Left cardiac atrium (tissue), 4 donors: ENCODE measurements at places on chromosomes 5 and 9. TPM values are rescaled to one million over a fixed set of nuclear protein-coding genes. Genes with fewer than 3 reads are reported as not detected.

- no peak for DNase-seq
Measured at GRCh38 chr9:38376021-38376670, 16.4 kb upstream of the ALDH1B1 start.

DNA sequence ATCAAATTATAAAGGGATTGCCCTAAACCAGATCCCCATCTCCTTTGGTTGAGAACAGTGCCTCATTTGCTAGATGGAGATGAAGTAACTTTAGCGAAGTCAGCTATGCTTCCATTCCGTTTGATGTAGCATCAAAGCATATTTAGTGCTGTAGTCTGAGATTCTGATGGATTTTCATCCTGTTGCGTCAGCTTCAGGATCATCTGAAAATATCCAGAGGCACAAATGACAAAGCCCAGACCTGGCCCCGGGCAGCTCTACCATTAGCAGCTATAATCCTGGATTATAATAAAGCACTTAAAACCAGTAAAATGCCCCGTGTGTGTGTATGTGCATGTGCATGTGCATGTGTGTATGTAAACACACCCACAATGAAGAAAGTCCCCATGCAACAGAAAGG is 44.7 kb downstream of the ERAP1 start:
- no peak for DNase-seq

- DNase-seq: peak; percentile 83
Measured at GRCh38 chr9:4666042-4666699, at the start of gene SPATA6L. Gene SPATA6L, minus strand, starts transcription at chr9:4666480. Its CDS starts 230 bp downstream, at chr9:4666250.

DNA sequence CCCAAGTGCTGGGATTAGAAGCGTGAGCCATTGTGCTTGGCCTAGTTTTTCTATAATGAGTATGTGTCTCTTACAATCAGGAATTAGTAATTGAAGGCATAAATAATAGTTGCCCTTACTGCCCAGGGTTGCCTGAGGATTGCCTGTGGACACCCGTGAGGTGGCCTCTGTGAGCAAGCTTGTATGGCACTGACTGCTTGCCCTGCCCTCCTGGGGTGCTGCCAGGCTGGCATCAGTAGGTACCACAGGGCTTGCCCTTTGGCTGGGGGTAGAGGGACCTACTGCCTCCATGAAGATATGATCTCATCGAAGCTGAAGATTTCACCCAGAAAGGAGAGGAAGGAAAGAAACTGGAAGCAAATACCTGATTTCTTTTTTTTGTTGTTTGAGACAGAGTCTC is 23.8 kb upstream of the PHF19 start:
- DNase-seq: no peak

- no peak for DNase-seq
Measured at GRCh38 chr5:167171056-167171455, 1120.4 kb upstream of the WWC1 start.

DNA sequence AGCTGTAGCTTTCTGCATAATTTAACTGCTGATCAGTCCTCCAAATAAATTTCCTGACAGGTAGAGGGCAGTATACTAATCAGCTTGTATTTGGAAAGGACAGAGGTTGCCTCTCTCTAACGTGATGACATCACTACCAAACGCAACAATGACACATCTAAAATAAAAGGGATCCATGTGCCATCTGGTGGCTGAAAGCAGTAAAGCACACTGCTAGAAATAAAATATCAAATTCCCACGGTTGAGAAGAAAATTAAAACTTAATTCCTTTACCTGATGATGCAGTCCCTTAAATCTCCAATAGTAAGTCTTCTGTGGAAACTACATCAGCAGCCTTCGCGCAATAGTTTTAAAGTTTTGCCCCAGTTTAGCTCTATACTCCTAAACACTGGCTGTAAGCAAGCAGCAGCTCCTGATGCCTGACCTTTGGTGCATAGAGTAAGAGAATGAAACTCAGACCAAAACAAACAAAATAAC is 54.5 kb downstream of the DIAPH1 start:
- DNase-seq: peak; percentile 43

DNA sequence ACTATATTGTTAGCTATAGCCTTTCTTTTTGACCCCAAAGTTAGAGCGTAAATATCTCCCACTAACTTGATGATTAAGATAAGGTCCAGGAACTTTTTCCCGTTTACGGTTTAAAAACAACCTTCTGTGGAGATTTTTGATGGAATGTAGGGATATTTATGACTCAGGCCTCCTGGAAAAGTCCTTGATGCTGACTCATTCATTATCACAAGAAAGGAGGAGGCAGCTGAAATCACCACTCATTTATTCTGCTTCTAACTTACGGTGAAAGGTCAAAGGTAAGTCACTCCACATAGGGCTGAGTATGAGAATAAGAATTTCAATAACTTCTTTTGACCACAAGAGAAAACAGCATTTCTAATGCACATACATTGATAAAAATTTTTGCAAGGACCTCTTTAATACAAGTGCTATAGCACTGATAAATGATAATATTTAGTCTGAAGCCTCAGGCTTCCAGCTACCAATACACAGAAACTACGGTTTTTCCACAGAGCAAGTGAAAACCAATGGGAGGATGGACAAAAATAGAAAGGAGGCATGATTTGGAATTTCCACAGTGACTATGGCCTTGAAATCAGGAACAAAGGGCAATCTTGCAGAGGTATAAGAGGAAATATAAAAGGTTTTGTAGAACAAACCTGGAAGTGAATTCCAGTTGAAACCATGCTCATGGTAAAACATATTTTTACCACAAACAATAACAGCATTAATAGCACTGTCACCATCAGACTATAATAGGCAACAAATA is 146.5 kb downstream of the PPP2R2B start:
- DNase-seq: no peak

CDX1 gene
- not detected for total RNA-seq

NKD2 gene
- 10.4 TPM for total RNA-seq

- no peak for DNase-seq
Measured at GRCh38 chr5:79224286-79224984, 11.5 kb upstream of the JMY start.

- no peak for DNase-seq
Measured at GRCh38 chr9:93391898-93392297, 59.6 kb upstream of the FAM120A start.

DNA sequence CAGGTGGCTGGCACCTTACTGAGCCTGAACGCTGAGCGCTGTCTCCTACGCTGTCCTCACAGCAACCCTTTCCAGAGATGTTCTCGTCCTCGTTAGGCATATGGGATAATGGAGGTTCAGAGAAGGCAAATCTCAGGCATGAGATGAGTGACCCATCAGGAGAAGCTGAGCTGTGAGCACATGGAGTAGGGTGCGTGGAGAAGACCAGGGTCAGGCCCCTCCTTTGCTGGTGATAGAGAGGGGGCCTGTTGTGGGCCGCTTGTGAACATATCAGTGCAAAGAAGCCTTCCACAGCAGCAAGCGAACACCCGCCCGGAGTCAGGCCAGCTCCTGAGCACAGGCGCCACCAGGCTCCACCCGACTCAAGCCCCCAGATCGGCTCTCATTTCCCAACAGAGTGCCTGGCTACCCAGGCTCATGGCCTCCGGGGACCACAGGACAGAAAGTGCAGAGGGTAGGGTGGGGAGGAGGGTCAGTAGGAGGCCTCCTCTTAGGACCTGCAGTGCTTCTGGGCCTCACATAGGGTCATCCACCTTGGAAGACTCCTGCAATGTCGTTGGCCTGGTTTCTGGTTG is 15.0 kb upstream of the TIFAB start:
- DNase-seq: no peak

GRCh38 chr9:125433461-125434011 is 171.9 kb downstream of the GAPVD1 start:
- no peak for DNase-seq

PRUNE2 gene
- total RNA-seq: 37.5 TPM

GRCh38 chr9:92964607-92965060 is 17.3 kb downstream of the FGD3 start:
- no peak for DNase-seq
